ENCODE measurements at places on chromosomes 3 and 15.

- no peak for DNase-seq
Measured at GRCh38 chr3:105715372-105715771, 153.4 kb downstream of the CBLB start.

DNA sequence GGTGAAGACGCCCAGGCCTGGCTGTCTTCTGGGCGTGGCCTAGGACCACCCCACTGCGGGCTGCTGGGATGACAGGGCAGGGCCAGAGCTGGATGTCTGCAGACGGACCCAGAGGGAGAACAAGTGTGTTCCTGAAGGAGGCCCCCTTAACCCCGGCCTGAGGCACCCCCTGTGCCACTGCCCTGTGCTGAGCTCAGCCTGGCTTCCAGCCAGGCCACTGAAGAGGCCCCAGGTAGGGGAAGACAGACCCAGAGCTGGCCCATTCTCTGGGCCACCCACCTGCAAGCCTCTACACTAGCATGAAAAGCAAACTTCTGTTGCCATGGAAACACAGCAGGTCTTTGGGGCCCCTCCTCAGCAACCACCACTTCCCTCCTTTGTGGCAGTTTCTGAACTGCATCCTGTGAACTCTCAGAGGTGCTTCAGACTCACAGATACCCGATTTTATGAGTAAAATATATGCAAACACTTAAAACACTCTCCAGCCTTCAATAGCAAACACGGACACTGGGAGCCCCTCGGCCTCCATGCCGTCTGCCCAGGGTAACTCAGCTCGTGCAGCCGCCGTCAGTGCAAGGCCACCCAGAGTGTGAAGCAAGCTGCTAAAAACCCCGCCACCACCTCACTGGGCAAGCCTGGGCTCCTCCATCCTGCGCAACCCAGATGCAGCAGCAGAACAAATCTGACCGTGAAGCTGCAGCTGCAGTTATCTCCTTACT lies 42.5 kb downstream of the CMTM6 start:
- DNase-seq, result no peak

GRCh38 chr3:196979545-196979944 lies 10.9 kb upstream of the PIGZ start:
- no peak for DNase-seq

DNA sequence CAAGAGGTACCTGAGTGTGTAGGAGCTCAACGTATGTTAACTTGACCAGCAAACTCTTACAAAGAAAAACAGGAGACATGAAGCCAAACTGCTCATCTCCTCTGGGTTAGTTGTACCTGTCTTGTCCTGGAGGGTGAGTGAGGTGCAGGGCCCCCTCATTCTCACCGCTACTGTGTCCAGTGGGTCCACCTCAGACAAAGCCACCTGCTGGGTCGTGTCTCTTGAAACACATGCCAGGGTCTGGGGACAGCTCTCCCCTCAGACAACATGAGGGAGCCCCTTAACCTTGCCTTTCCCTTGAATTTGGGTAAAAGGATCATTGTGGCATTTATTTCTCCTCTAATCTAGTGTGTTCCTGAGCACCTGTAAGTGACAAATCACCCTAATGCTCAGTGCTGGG lies 185.6 kb downstream of the TLE3 start:
- DNase-seq, result no peak

- DNase-seq, result no peak
Measured at GRCh38 chr3:81268526-81268925, 492.9 kb downstream of the GBE1 start.

DNA sequence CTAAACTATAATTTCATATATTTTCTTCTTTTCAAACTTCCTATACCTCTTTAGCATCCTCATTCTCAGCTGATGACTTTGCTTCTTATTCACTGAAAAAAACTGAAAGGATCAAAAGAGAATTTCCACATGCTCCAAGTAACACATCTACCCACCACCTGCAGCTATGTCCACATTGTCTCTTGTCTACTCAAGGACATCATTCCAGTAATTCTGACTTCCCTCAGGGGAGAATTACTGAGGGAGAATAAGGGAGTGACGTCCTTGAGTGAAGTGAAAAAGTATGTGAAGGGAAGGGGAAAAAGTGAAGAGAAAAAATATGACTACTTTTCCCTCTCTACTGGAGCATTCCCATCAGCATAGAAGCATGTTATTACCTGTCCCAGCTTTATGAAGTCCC lies 32.6 kb downstream of the ETFA start:
- no peak for DNase-seq

GRCh38 chr3:14652-15051 lies 181.9 kb upstream of the CHL1 start:
- no peak for DNase-seq

GRCh38 chr15:27933562-27933961 lies 165.6 kb downstream of the OCA2 start:
- DNase-seq, result no peak

DNA sequence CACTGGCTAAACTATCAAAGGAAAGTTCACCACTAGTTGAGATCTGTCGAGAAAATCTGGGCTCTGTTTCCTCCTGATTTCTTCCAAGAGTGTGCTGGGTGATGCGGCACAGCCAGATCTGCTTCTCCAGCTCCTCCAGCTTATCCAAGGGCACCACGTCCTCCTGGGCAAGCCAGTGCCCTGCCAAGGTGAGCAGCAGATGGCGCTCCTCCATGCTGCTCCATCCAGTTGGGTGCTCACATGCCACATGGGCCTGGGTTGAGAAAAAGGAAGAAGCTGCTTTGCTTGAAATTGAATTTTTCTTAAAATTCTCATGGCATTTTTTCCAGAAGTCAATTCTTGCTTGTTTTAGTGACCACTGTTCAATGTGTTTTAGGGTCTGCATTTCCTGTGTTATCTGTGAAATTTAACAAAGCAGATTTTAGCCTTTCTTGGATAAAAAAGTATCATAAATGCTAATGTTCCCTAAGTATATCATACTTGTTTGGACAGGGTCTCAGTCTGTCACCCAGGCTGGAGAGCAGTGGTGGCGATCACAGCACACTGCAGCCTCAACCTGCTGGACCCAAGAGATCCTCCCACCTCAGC lies 47.3 kb downstream of the EIF3J start:
- DNase-seq, result no peak

All from stimulated activated CD4-positive, alpha-beta T cell treated with anti-CD3 and anti-CD28 coated beads, Interleukin-1b, Interleukin-23, amount 100 ng/mL, for 24 hours (primary cell).